ENCODE measurements at places on chromosomes 12 and 14. TPM values are rescaled to one million over a fixed set of nuclear protein-coding genes. Genes with fewer than 3 reads are reported as not detected.

- DNase-seq, result no peak
Measured at GRCh38 chr12:85580562-85581168, 255.5 kb downstream of the RASSF9 start.

GRCh38 chr12:25833657-25834056, 124.8 kb upstream of the RASSF8 start:
- DNase-seq, result no peak

DNA sequence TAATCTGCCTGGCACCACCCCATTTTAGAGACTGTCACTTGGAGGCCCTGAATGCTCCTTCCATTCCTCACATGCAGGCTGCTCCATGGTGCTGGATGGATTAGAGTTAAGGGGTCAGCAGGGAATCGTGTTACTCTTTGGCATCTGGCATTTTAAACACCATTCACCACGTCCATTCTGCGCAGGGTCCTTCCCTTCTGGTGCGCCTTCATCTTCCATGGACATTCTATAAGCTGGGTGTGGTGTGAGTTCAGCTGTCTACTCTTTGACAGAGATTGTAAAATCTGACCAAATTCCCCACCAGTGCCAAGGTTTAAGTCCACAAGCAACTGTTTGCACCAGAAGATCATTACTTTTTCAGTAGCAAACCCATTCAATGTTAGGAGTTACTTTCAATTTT, 47.8 kb downstream of the GIT2 start:
- DNase-seq, result no peak

- no peak for DNase-seq
Measured at GRCh38 chr12:1920971-1921370, 2.5 kb upstream of the CACNA2D4 start.

Gene RTL1
- not detected for total RNA-seq

Gene AGAP2
- total RNA-seq, result 6.5 TPM

GRCh38 chr12:2083561-2083960, 30.8 kb downstream of the CACNA1C start:
- no peak for DNase-seq

DNA sequence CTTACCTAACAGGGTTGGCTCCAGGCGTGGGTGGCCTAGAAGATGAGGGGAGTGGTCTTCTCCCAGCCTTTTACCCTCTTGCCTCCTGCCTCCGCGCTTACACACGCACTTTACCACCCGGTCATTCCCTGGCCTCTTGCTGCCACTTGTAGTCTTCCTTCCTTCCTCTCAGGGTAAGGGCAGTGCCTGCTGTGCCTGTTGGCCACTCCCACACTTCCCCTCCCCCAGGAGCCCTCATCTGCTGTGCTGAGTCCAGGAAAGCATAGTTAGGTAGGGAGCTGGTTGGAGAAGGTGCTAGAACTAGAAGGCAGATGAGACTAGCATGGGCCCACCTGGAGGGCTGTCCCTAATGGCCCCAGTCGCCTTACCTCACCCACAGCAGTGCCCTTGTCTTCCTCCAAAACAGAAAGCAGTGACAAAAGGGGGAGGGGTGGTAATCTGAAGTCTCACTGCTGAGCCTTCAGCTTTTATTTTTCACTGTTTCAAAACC, 54.3 kb upstream of the SRSF5 start:
- peak; percentile 59 for DNase-seq

DNA sequence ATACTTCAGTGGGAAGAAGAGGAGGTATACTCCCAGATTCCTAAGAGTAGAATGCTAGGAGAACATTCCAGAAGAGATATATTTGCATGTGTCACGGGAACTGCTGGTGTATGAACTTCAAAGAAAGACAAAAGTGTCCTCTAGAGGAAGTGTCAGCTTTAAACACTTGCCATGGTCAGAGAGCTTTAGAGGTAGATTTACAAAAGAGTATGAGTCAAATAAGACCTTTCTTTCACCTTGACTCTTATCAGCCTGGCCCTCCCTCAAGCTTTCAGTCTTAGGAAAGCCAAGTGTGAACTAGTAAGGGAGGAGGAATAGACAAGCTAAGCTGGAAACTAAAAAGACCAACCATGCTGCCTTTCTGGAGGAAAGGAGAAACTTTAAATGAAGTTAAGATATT, 34.7 kb downstream of the COX8C start:
- no peak for DNase-seq
